Activated CD4-positive, alpha-beta memory T cell treated with anti-CD3 and anti-CD28 coated beads for 36 hours (primary cell): ENCODE measurements at places on chromosomes 7 and 10. TPM values are rescaled to one million over a fixed set of nuclear protein-coding genes. Genes with fewer than 3 reads are reported as not detected.

DNA sequence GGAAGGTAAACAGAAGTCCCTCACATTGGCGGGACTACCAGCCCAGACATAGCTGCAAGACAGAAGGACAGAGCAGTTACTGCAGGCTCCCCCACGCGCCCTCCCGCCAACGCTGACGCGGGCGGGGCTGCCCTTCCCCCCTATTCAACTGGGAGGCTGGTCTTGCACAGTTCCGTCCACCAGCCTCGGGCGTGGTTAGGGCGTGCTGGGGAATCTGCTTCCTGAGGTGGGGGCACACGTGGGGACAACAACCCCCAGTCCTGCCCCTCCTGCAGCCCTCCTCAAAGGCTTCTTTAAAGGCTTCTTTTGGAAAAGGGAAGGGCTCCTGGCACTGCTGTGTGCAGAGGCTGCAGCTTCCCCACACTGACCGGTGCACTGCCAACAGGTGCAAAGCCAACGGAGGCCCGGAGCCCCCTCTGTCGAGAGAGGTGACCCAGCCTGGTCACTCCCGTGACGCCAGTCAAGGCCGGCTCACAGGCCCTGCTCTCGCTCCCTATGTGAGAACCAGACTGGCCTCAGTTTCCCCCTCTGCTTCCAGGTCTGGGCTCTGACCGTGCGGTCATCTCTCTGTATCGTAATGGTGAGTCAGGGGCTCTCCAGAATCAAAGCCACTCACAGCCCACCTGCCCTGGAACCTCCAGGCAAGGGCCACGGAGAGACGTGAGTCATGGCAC lies 126.0 kb downstream of the EBF3 start:
- no peaks in the 10 kb centered on the region for H3K36me3 ChIP-seq
- no peak overlapping the region for H3K27ac ChIP-seq
- no peaks in the 10 kb centered on the region for H3K27me3 ChIP-seq

GRCh38 chr7:151248346-151249033 lies at the start of gene SMARCD3:
TSS of gene SMARCD3 (minus strand) at chr7:151248694. CDS start at chr7:151248562, 132 bp downstream.
- H3K36me3 ChIP-seq, result no peaks in the 10 kb centered on the region
- peaks cover 36% of the 10 kb centered on the region for H3K4me1 ChIP-seq
- no peak for DNase-seq
- H3K4me3 ChIP-seq, result peak within 1 kb of the TSS; percentile 55
- no peak within 1 kb of the TSS for H3K27ac ChIP-seq

DNA sequence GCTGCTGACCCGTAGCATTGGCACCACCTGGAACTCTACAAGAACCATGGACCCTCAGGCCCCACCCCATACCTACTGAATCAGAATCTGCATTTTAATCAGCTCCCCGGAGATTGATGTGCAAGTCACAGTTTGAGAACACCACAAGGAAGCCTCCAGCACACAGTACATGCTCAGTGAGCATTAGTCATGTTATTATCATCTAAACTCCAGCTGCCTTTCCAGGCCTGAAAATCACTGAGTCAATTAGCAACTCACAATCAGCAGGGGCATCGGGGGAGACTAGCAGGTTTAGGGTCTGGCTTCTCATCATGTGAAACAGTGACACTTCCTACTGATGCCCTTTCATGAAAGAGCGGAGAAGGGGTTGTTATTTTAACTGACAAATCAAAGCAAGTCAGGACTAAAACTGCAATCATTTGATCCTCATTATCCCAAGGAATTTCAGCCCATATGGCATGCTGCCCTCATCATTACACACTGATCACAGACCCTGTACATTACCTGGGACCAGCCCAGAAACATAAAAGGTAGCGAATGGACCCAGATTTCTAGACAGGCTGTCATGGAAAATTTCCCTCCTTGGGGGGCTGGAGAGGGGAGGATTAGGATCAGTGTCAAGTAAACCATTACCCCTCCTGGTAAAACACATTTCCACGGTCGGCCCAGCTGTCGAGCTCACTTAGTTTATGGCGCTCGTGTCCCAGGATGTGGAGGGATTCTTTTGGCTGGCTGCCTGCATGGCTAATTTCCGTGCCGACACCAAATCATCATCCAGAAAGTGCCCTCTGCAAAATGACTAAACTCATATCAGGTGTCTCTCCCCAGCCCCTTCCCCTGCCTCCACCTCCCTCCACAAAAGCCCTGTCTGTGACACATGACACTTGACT lies 122.8 kb downstream of the PRLHR start:
- H3K27ac ChIP-seq, result no peak overlapping the region
- peaks cover 20% of the 10 kb centered on the region for H3K27me3 ChIP-seq
- H3K4me1 ChIP-seq, result no peaks in the 10 kb centered on the region

The NEBL gene
- not detected for total RNA-seq

The SPDYE2B gene
- total RNA-seq, result not detected
